ENCODE measurements at places on chromosomes 7 and 10. TPM values are rescaled to one million over a fixed set of nuclear protein-coding genes. Genes with fewer than 3 reads are reported as not detected.

FKBP6 gene
- not detected for total RNA-seq

UBTD1 gene
- total RNA-seq = 25.9 TPM

HOXA6 gene
- total RNA-seq = 15.3 TPM

SPRN gene
- total RNA-seq = not detected

LBX1 gene
- not detected for total RNA-seq

TAS2R4 gene
- 0.29 TPM for total RNA-seq

NKX6-2 gene
- total RNA-seq = not detected

GNAI1 gene
- total RNA-seq = 17.2 TPM

AGMO gene
- total RNA-seq = 1.5 TPM

TMEM270 gene
- 1.1 TPM for total RNA-seq

CHST12 gene
- total RNA-seq = 5.6 TPM

GRID1 gene
- total RNA-seq = 7.3 TPM

OPN4 gene
- not detected for total RNA-seq

GRCh38 chr7:34160261-34160752 is 255.0 kb downstream of the BMPER start:
- H3K4me3 ChIP-seq = no peak overlapping the region
- H3K27me3 ChIP-seq = no peaks in the 10 kb centered on the region
- no peak for DNase-seq
- no peaks in the 10 kb centered on the region for H3K4me1 ChIP-seq

GRCh38 chr7:70710651-70711050 is 421.3 kb upstream of the GALNT17 start:
- no peak for DNase-seq
- H3K4me1 ChIP-seq = no peaks in the 10 kb centered on the region
- H3K27me3 ChIP-seq = no peaks in the 10 kb centered on the region
- H3K36me3 ChIP-seq = no peaks in the 10 kb centered on the region
- H3K27ac ChIP-seq = no peak overlapping the region

- H3K4me3 ChIP-seq = no peak overlapping the region
- no peaks in the 10 kb centered on the region for H3K27me3 ChIP-seq
- no peak for DNase-seq
- H3K36me3 ChIP-seq = no peaks in the 10 kb centered on the region
- no peak overlapping the region for H3K27ac ChIP-seq
- H3K4me1 ChIP-seq = no peaks in the 10 kb centered on the region
Measured at GRCh38 chr10:96288151-96288621, 16.0 kb upstream of the DNTT start.

GRCh38 chr7:126637538-126637937 is 615.2 kb downstream of the GRM8 start:
- H3K27ac ChIP-seq = no peak overlapping the region
- no peaks in the 10 kb centered on the region for H3K27me3 ChIP-seq
- no peak for DNase-seq
- no peak overlapping the region for H3K4me3 ChIP-seq

- no peaks in the 10 kb centered on the region for H3K36me3 ChIP-seq
- no peak for DNase-seq
- no peaks in the 10 kb centered on the region for H3K27me3 ChIP-seq
- H3K27ac ChIP-seq = no peak overlapping the region
- no peak overlapping the region for H3K4me3 ChIP-seq
Measured at GRCh38 chr7:121882731-121883130, 9.8 kb downstream of the PTPRZ1 start.

- no peaks in the 10 kb centered on the region for H3K36me3 ChIP-seq
- H3K27ac ChIP-seq = no peak overlapping the region
- no peaks in the 10 kb centered on the region for H3K4me1 ChIP-seq
- no peak overlapping the region for H3K4me3 ChIP-seq
Measured at GRCh38 chr7:111662386-111662785, 100.1 kb upstream of the IMMP2L start.

DNA sequence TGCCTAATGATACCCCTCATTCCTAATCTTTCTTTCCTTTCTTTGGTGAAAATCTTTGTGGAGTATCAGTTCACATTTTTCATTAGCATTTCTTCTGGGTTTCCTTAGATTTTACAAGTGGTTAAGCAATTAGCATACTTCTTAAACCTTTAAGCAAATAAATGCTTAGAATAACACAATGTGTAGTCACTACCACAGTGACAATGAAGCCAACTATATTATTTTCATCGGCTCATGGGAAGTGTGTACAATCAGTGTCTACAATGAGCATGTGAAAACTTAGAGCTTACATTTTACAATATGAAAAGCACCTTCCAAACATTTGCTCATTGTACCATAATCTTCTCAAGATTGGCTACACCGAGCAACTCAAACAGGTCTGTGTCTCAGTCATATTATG is 176.2 kb upstream of the PLXNA4 start:
- no peak overlapping the region for H3K27ac ChIP-seq
- no peaks in the 10 kb centered on the region for H3K4me1 ChIP-seq
- H3K27me3 ChIP-seq = no peaks in the 10 kb centered on the region
- no peaks in the 10 kb centered on the region for H3K36me3 ChIP-seq
- DNase-seq = no peak

DNA sequence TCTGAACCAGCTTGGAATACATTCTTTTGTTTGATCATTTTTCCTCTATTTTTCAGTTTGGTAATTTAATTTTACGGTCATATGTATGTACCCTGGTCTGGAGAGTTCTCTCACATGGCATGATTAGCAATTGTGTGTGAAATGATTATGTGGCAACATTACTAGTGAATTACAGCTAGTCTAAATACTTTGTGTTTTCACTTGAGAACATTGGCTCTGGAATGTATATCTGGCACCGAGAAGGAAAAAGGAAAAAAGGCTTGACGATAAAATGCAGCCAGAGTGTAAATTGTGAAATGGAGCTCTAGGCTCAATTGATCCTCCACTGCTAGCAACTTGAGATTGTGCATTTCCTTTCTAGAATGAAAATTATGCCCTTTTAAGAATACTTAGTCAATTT is 397.2 kb downstream of the EXOC4 start:
- no peaks in the 10 kb centered on the region for H3K4me1 ChIP-seq
- no peaks in the 10 kb centered on the region for H3K27me3 ChIP-seq
- no peaks in the 10 kb centered on the region for H3K36me3 ChIP-seq

GRCh38 chr10:32948451-32948850 is 9.6 kb downstream of the ITGB1 start:
- H3K4me1 ChIP-seq = no peaks in the 10 kb centered on the region
- no peak overlapping the region for H3K4me3 ChIP-seq
- DNase-seq = no peak
- H3K27ac ChIP-seq = no peak overlapping the region

DNA sequence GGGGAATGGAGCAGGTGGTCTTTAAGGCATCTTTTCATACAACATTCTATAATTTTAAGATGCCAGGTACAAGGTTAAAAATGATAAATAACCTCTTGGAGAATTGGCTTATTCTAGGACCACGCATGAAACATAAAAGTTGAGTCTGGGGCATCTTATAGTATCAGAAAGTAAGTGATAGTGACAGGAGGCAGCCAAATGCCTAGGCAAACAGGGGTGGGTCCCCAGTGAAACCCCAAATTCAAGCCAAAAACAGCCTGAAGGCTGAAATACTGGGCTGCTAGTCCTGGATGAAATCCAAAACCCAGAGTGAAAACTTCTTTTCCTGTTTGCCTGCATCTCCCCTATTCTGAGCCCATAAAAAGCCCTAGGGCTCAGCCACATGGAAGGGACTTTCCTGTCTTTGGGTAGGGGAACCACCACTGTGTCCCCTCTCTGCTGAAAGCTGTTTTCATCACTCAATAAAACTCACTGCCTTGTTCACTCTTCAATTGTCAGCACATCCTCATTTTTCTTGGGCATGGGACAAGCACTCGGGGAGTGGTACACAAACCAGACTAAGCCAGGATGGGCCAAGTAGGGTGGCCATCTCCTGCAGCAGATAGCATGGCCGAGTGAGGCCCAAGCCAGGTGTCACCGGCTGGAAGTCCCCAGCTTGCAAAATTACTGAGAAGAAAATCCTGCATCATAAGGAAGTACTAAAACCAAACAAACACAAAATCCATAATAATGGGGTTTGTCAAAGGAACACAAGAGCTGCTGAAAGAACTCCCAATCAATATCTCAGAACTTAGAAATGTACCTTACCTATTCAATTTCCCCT is 241.6 kb upstream of the GALNT17 start:
- no peaks in the 10 kb centered on the region for H3K36me3 ChIP-seq
- no peak overlapping the region for H3K4me3 ChIP-seq
- H3K27ac ChIP-seq = no peak overlapping the region
- no peaks in the 10 kb centered on the region for H3K27me3 ChIP-seq
- DNase-seq = no peak

- H3K27ac ChIP-seq = no peak overlapping the region
- no peak for DNase-seq
- H3K4me3 ChIP-seq = no peak overlapping the region
- H3K36me3 ChIP-seq = no peaks in the 10 kb centered on the region
- H3K27me3 ChIP-seq = no peaks in the 10 kb centered on the region
- no peaks in the 10 kb centered on the region for H3K4me1 ChIP-seq
Measured at GRCh38 chr7:41122256-41122987, 580.5 kb downstream of the INHBA start.

DNA sequence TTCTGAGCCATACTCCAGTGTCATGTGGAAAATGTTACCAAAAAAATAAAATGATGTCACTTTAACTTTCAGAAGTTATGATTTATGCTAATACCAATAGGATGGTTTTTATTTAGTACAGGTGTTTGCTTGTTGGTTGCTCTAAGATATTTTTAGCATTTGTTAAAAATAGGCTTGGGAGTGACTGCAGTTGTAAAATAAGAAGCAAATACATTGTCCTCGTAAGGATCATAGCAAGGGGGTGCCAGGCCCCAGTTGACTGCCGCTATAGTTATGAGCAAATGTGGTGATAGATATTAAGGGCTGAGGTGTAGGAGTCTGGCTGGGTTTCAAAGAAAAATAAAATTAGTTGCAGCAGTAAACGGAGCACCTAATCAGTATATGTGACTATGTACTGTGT is 354.4 kb upstream of the BMPER start:
- no peaks in the 10 kb centered on the region for H3K4me1 ChIP-seq
- no peak for DNase-seq
- no peaks in the 10 kb centered on the region for H3K27me3 ChIP-seq
- no peak overlapping the region for H3K4me3 ChIP-seq

- peak within 1 kb of the TSS; percentile 92 for H3K27ac ChIP-seq
- H3K36me3 ChIP-seq = no peaks in the 10 kb centered on the region
- H3K4me1 ChIP-seq = peaks cover 17% of the 10 kb centered on the region
Measured at GRCh38 chr7:101085162-101085964, at the start of gene TRIM56. TSS of gene TRIM56 (plus strand) at chr7:101085481. CDS start at chr7:101087313, 1,832 bp downstream.

- no peak overlapping the region for H3K27ac ChIP-seq
- DNase-seq = no peak
- H3K4me3 ChIP-seq = no peak overlapping the region
- H3K36me3 ChIP-seq = no peaks in the 10 kb centered on the region
- H3K4me1 ChIP-seq = no peaks in the 10 kb centered on the region
Measured at GRCh38 chr10:132273966-132274365, 33.8 kb downstream of the STK32C start.

- no peak overlapping the region for H3K4me3 ChIP-seq
- no peaks in the 10 kb centered on the region for H3K4me1 ChIP-seq
- no peak for DNase-seq
- H3K27me3 ChIP-seq = no peaks in the 10 kb centered on the region
- H3K27ac ChIP-seq = no peak overlapping the region
- no peaks in the 10 kb centered on the region for H3K36me3 ChIP-seq
Measured at GRCh38 chr7:23938215-23938614, 228.2 kb downstream of the STK31 start.

DNA sequence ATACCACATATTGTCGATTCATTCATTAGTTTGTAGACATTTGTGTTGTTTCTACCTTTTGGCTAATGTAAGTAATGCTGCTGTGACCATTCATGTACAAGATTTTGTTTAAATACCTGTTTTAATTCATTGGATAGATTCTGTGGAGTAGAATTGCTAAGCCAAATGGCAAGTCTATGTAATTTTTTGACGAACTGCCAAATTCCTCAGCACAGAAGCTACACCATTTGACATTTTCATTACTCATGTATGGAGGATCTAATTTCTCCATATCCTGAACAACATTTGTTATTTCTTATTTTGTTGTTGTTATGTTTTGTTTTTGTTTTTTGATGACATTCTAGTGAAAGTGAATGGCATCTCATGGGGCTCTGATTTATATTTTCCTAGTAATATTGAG is 1351.3 kb upstream of the SORCS1 start:
- no peaks in the 10 kb centered on the region for H3K36me3 ChIP-seq
- H3K27ac ChIP-seq = no peak overlapping the region
- H3K4me3 ChIP-seq = no peak overlapping the region
- DNase-seq = no peak
- no peaks in the 10 kb centered on the region for H3K27me3 ChIP-seq

- H3K4me1 ChIP-seq = no peaks in the 10 kb centered on the region
- no peaks in the 10 kb centered on the region for H3K36me3 ChIP-seq
- DNase-seq = no peak
- no peak overlapping the region for H3K4me3 ChIP-seq
Measured at GRCh38 chr10:129513312-129513711, 46.3 kb downstream of the MGMT start.

GRCh38 chr7:8373851-8374250 is 59.6 kb upstream of the NXPH1 start:
- no peaks in the 10 kb centered on the region for H3K36me3 ChIP-seq
- no peak overlapping the region for H3K27ac ChIP-seq
- no peaks in the 10 kb centered on the region for H3K27me3 ChIP-seq
- DNase-seq = no peak
- no peaks in the 10 kb centered on the region for H3K4me1 ChIP-seq

- no peaks in the 10 kb centered on the region for H3K27me3 ChIP-seq
- no peak overlapping the region for H3K27ac ChIP-seq
- no peak for DNase-seq
- no peaks in the 10 kb centered on the region for H3K36me3 ChIP-seq
- H3K4me1 ChIP-seq = no peaks in the 10 kb centered on the region
Measured at GRCh38 chr7:132656341-132656740, 80.1 kb upstream of the PLXNA4 start.

GRCh38 chr7:44117801-44118429 is 5.4 kb downstream of the POLD2 start:
- no peaks in the 10 kb centered on the region for H3K27me3 ChIP-seq
- DNase-seq = no peak
- H3K36me3 ChIP-seq = no peaks in the 10 kb centered on the region
- H3K4me1 ChIP-seq = no peaks in the 10 kb centered on the region

GRCh38 chr7:30278376-30278775 is 6.0 kb upstream of the ZNRF2 start:
- no peak overlapping the region for H3K4me3 ChIP-seq
- H3K36me3 ChIP-seq = no peaks in the 10 kb centered on the region
- no peak for DNase-seq
- H3K4me1 ChIP-seq = no peaks in the 10 kb centered on the region
- H3K27ac ChIP-seq = no peak overlapping the region
- H3K27me3 ChIP-seq = no peaks in the 10 kb centered on the region

DNA sequence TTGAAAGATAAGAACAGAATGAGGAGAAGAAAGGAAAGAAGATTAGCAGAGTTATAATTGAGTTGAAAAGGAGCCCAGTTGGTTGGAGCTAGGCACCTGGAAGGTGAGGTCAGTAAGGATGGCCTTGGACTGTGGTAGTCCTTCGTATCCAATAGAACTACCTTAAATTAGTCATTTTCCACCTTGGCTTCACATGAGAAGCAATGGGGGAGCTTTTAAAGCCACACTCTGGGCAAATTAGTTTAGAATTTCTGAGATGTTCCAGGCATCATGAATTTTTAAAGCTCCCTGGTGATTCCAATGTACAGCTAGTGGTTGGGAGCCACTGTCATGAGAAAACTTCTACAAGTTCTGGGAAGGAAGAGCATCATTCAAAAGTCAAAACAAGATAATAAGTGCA is 27.3 kb upstream of the CYP3A5 start:
- H3K4me3 ChIP-seq = no peak overlapping the region
- no peaks in the 10 kb centered on the region for H3K36me3 ChIP-seq
- H3K4me1 ChIP-seq = no peaks in the 10 kb centered on the region
- no peak for DNase-seq
- H3K27ac ChIP-seq = no peak overlapping the region

Measured in uterus (tissue), 4 donors.